Tibial artery (tissue), 4 donors: ENCODE measurements at places on chromosomes 12 and 14.

DNA sequence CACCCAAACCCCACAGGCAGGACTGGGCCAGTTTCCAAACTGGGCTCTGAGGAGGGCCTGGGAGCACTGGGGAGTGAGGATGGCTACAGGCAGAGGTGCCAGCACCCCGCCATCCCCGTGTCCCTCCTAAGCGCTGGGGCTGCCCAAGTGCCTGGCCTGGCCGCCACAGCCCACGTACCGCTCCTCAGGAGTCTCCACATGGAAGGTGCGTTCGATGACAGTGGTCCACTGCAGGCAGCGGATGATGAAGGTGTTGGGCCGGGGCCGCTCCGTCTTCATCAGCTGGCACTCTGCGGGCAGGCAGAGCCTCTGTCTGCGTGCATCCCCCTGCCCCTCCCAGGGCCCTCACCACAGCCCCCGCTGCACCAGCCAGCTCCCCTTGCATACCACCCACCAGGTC, 19.1 kb downstream of the AKT1 start:
- no peaks in the 10 kb centered on the region for H3K27me3 ChIP-seq
- H3K36me3 ChIP-seq: peaks cover 19% of the 10 kb centered on the region
- no peak for DNase-seq
- no peak overlapping the region for H3K27ac ChIP-seq

DNA sequence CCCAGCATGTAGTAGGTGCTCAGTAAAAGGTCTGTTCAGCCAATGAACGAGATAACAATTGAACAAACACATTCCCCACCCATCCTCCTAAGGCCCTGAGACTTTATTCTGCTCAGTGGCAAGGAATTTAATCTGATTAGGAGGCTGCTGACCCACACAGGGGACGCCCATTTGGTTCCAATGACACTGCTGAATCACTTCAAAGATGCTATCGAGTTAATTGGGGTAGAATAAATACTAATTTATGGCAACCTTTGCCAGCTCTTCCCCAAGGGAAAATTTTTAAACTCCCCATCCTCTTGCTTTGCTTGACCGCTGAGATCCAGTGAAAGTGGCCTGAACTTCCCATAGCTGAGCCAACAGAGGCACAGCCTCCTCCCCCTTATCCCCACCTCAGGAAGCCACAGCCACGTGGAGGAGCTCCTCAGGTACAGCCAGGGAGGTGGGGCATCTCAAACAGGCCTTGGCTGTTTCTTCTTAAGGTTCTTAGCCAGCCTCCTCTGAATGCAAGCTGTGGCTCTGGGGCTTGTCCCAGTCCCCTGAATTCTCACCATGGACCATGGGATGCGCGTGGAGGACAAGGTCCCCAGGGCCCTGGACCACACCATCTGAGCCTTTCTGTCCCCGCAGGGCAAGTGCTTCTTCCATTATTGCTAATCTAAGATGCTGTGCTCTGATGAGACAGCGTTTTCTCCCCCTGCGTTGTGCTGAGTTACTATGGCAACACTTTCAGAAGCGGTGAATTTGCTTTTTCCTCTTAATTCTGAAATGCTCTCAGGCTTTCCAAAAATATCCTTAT, 26.7 kb downstream of the C14orf132 start:
- no peak for DNase-seq
- peaks cover 8% of the 10 kb centered on the region for H3K4me1 ChIP-seq
- H3K27me3 ChIP-seq: no peaks in the 10 kb centered on the region
- no peaks in the 10 kb centered on the region for H3K36me3 ChIP-seq
- no peak overlapping the region for H3K27ac ChIP-seq

DNA sequence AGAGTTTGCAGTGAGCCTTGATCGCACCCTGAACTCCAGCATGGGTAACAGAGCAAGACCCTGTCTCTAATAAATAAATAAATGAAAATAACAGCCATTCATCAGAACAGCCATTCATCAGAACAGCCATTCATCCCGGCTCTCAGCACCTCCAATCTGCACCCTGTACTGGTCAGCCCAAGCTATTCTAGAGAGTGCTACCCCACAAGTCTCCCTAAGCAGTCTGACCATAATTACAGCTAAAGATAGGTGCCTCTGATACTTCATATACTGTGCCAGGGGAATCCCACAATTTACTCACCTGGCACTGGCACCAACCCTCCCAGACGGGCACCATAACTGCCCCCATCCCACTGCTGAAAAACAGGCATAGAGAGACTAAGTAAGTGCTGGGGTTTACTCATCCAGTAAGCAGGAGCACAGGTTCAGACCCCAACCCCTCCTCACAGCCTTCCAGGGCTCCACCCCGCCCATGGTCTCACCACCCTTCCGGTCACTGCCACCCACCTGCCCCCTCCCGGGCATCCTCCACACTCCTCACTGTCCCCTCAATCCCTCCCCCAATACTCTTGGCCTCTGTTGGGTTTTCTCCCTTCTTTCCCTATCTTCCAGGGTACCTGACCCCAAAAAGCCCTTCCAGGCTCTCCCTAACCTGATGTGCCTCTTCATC, 15.2 kb upstream of the EIF5 start:
- H3K4me1 ChIP-seq: no peaks in the 10 kb centered on the region
- no peak overlapping the region for H3K4me3 ChIP-seq
- H3K27ac ChIP-seq: no peak overlapping the region
- H3K36me3 ChIP-seq: no peaks in the 10 kb centered on the region
- no peaks in the 10 kb centered on the region for H3K27me3 ChIP-seq
- DNase-seq: no peak

GRCh38 chr12:53664936-53665335, 10.9 kb downstream of the ATP5MC2 start:
- no peak for DNase-seq
- H3K4me1 ChIP-seq: peaks cover 18% of the 10 kb centered on the region

DNA sequence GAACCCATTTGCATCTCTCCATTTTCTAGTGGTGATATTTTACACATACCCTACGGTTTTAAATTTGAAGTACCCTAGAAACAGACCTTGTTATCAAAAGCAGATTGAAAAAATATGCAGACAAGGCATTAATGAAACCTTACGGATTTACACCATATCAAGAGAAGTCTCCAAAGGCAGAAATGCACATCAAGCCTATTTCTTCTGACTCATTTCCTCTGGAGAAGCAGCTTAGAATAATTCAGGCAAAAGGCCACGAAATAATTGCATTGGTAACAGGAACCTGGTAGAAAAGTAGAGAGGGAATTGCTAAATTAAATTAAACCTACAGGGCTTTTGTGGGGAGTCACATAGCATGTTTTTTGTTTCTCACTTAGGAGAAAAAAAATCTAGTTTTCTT, 34.7 kb downstream of the KICS2 start:
- no peaks in the 10 kb centered on the region for H3K36me3 ChIP-seq
- no peak overlapping the region for H3K27ac ChIP-seq
- H3K27me3 ChIP-seq: no peaks in the 10 kb centered on the region
- H3K4me1 ChIP-seq: peaks cover 2% of the 10 kb centered on the region

DNA sequence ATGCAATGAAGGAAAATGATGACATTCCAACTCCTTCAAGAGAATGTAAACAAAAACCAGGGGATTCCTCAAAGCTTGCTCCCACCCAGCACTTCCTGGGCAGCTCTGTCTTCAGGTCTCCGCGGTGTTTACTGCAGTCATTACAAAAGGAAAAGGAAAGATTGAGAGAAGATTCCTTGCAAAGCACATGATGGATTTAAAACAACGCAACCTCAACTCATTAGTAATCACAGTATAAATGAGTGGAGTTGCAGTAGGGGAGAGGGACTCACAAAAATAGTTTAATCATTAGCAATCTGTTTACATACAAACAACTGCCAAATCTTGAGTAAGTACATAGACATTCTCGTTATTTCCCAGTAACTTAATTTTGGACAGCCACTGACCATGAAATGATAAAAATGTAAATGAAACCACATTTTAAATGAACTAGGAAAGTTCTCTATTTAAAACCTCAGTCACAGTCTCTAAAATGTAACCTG, 49.7 kb upstream of the OVCH1 start:
- no peaks in the 10 kb centered on the region for H3K36me3 ChIP-seq
- H3K4me3 ChIP-seq: no peak overlapping the region
- DNase-seq: no peak
- H3K27ac ChIP-seq: no peak overlapping the region
- H3K27me3 ChIP-seq: no peaks in the 10 kb centered on the region

GRCh38 chr14:100443603-100444002, 120.5 kb downstream of the SLC25A47 start:
- H3K4me3 ChIP-seq: no peak overlapping the region
- no peak for DNase-seq
- no peak overlapping the region for H3K27ac ChIP-seq
- H3K36me3 ChIP-seq: no peaks in the 10 kb centered on the region

GRCh38 chr12:45586486-45586885, 143.0 kb upstream of the ARID2 start:
- no peak for DNase-seq
- no peaks in the 10 kb centered on the region for H3K27me3 ChIP-seq
- H3K4me3 ChIP-seq: no peak overlapping the region
- H3K27ac ChIP-seq: no peak overlapping the region
- H3K36me3 ChIP-seq: no peaks in the 10 kb centered on the region

GRCh38 chr12:26554332-26554731, 278.7 kb downstream of the ITPR2 start:
- no peaks in the 10 kb centered on the region for H3K4me1 ChIP-seq
- no peaks in the 10 kb centered on the region for H3K27me3 ChIP-seq
- no peak for DNase-seq
- H3K4me3 ChIP-seq: no peak overlapping the region
- H3K27ac ChIP-seq: no peak overlapping the region
- peaks cover 5% of the 10 kb centered on the region for H3K36me3 ChIP-seq

- H3K27me3 ChIP-seq: no peaks in the 10 kb centered on the region
- H3K4me3 ChIP-seq: no peak overlapping the region
- H3K27ac ChIP-seq: no peak overlapping the region
These were observed 504.1 kb downstream of the RPL10L start for GRCh38 chr14:46147452-46147851.
